ENCODE measurements at places on chromosomes 11 and 22.

GRCh38 chr22:45781966-45782365 is 110.3 kb downstream of the ATXN10 start:
- no peaks in the 10 kb centered on the region for H3K36me3 ChIP-seq
- H3K4me1 ChIP-seq, result no peaks in the 10 kb centered on the region
- no peak for DNase-seq
- no peaks in the 10 kb centered on the region for H3K27me3 ChIP-seq
- H3K4me3 ChIP-seq, result no peak overlapping the region
- no peak overlapping the region for H3K27ac ChIP-seq

GRCh38 chr11:13104619-13105236 is 95.6 kb downstream of the RASSF10 start:
- H3K36me3 ChIP-seq, result no peaks in the 10 kb centered on the region
- no peaks in the 10 kb centered on the region for H3K4me1 ChIP-seq
- DNase-seq, result no peak
- peaks cover 22% of the 10 kb centered on the region for H3K27me3 ChIP-seq

- no peaks in the 10 kb centered on the region for H3K27me3 ChIP-seq
- H3K4me1 ChIP-seq, result peaks cover 13% of the 10 kb centered on the region
- H3K36me3 ChIP-seq, result peaks cover 16% of the 10 kb centered on the region
- no peak for DNase-seq
- H3K27ac ChIP-seq, result no peak overlapping the region
These were observed 1.2 kb downstream of the SVIP start for GRCh38 chr11:22828373-22828772.

DNA sequence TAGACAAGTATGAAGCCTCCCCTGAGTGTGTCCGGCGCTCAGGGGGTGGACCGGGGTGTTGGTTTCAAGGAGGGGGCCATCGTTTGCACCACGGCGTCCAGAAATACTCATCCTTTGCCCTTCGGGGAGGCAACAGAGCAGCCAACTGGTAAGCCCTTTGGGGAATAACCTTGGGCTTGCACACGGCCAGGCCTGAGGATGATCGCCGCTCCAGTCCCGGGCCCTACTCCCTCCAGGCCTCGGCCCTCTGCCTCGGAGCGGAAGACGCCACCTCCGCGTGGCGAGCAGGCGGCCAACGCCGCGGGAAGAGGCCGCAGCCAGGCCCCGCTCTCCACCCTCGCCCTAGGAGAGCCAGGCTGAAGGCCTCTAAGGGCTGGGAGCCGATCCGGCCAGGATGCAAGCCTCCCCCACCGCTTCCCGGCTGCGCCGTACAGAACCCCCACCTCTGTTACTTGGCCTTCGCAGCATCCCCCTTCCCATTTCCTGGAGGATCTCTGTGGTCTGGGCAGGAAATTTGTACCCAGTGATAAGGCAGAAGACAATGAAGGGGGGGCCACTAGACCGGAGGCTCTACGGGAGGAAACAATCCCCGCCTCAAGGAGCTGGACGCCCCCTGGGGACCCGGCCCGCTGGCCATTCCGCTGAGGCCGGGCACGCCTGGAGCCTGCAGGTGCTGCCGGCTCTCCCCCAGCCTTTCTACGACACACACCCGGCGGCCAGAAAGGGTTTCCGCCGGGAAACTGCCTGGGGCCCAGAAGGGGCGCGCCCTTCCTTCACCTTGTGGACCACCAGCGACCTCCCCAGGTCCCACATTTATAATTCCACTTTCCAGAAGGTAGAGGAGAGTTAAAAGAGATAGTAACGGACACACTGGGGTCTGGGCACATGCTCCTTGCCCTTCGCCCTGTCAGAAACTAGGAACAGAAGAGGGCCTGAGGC is 2.6 kb downstream of the ESAM start:
- no peak overlapping the region for H3K27ac ChIP-seq
- H3K4me3 ChIP-seq, result no peak overlapping the region
- DNase-seq, result no peak
- H3K27me3 ChIP-seq, result peaks cover 50% of the 10 kb centered on the region

DNA sequence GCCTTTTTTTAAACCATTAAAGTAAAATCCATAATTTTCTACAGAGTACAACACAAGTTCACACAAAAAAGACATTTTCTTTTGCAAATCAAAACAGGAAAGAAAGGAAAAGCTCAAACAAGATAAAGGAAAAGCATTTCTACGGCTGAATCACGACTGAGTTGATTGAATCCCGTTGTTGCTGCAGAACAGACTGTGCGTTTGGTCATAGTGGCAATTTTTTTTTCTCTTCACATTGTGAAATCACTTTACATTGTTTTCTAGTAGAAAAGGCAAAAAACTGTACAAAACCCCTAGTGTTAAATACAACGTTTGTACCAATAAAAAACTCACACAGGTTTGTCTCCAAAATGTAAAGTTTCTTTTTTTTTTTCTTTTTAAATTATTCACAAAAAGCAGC is 17.3 kb upstream of the RAPSN start:
- H3K36me3 ChIP-seq, result peaks cover 31% of the 10 kb centered on the region
- no peak overlapping the region for H3K4me3 ChIP-seq
- no peak for DNase-seq
- no peaks in the 10 kb centered on the region for H3K27me3 ChIP-seq
- H3K4me1 ChIP-seq, result peaks cover 5% of the 10 kb centered on the region
- H3K27ac ChIP-seq, result no peak overlapping the region

DNA sequence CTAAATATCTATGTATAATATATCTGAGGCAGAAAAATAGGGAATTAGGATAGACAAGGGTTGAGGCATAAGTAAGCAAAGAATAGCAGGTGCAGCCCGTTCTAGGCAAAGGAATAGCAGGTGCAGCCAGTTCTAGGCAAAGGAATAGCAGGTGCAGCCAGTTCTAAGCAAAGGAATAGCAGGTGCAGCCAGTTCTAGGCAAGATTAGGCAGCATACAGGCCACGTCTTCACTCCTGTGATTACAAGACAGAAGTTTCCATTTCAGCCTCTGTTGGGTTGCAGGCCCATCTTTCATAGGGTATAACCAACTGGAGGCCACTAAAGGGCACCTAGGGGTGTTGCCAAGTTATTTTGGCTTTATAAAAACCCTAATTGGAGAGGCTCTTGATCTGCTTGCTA is 28.8 kb upstream of the CHORDC1 start:
- H3K27me3 ChIP-seq, result no peaks in the 10 kb centered on the region
- peak overlapping the region; percentile 68 for H3K4me3 ChIP-seq
- H3K36me3 ChIP-seq, result no peaks in the 10 kb centered on the region
- no peak for DNase-seq
- peaks cover 11% of the 10 kb centered on the region for H3K4me1 ChIP-seq
- no peak overlapping the region for H3K27ac ChIP-seq

DNA sequence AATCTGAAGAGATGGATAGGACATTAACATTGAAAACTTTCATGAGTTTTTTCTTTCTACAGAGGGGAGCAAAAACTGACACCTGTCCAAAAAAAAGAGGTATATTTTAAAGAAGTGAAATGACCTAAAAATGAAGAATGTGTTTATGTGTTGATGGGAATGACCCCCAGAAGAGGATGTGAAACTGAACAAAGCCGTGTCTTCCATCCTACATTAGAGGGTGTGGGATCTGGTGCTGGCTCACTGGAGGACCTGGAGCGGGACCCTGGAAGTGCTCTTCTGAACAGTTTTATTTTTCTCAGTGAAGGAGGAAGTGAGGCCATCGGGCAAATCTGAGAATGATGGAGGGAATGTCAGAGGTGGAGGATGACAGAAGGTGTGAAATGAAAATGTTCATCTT is 470.1 kb downstream of the NTM start:
- no peaks in the 10 kb centered on the region for H3K27me3 ChIP-seq
- no peaks in the 10 kb centered on the region for H3K4me1 ChIP-seq
- H3K27ac ChIP-seq, result no peak overlapping the region
- H3K36me3 ChIP-seq, result no peaks in the 10 kb centered on the region
- H3K4me3 ChIP-seq, result no peak overlapping the region

DNA sequence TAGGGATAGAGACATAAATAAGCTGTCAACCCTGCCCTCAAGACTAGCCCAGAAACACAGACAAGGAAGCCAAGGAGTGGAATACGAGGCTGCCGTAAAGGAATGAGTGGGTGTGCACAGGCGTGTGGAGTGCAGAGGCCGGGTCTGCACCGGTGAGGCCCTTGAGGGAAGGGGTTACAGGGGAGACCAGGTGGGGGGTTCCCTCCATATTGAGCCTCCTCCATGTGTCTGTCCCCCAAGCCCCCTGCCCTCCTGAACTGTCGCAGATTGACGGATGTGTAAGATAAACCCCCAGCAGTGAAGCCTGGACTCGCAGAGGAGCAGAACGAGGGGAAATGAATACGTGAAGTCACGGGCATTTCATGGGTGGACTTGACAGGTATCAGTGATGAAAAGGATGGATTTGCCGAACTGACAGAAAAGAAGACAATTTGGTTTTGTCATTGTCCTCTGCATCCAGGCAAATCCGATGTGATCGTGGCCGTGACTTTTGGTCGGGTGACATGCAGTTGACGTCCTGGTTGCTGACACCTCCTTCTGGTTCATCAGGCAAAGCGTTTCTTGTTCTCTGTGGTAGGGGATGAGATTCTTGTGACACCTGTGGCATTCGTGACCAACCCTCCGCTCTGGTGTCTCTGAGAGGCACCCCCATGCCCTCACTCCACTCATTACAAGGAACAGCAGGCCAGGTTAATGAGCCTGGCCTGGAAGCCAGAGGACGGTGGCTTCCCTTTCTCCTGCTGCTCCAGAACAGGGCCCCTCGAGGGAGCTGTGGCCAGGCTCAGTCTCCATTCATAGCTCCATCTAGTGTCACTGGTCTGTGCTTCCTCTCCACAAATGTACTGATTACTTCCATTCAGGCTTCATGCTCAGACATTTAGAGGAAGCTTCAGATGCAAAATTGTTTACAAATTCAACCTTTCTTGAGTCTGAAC is 223.1 kb upstream of the B3GAT1 start:
- H3K27me3 ChIP-seq, result peaks cover 3% of the 10 kb centered on the region
- no peak for DNase-seq
- no peak overlapping the region for H3K27ac ChIP-seq
- H3K4me3 ChIP-seq, result no peak overlapping the region
- no peaks in the 10 kb centered on the region for H3K36me3 ChIP-seq

DNA sequence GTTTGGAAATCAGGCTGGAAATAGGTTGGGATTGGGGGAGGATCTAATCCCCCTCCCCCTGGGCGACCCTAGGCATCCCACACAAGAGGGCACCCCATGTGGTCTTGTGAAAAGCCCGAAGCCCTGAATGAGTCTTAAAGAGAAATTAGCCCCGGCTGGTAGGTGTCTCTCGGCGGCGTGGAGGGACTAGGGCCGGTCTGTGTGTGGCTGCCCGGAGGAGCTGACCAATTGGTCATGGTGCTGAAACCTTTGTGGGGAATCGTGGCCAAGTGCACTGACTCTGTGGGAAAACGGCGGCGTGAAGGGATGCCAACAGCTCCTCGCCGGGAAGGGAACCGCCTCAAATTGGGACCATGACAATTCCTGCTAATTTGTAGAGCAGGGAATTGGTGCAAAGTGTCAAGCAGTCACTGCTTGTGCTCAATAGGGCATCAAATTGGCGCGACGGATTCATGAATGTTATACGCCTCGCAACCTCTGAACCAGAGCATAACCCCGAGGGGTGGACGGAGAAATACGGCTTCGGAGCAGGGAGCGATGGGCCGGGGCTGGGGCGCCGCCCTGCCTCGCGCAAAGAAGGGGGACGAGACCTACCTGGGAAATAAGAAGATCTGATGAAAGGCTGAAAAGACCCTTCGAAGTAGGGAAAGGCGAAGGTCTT is 1.5 kb downstream of the DBX1 start:
- H3K36me3 ChIP-seq, result peaks cover 13% of the 10 kb centered on the region
- no peak overlapping the region for H3K27ac ChIP-seq

DNA sequence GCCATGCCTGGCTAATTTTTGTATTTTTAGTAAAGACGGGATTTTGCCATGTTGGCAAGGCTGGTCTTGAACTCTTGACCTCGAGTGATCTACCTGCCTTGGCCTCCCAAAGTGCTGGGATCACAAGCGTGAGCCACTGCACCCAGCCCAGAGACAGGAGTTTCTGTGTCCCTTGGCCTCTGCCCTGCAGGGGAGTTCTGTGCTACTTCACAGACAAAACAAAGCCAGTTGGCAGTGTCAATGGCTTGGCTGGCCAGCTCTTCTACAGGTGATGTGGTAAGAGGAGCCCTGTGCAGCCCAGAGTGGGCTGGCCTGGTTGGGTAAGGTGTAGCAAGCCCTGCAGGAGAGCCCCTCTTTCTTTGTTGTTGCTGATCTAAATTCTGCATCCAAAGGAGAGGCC is 60.5 kb upstream of the SHISAL1 start:
- DNase-seq, result no peak
- peaks cover 8% of the 10 kb centered on the region for H3K36me3 ChIP-seq
- no peaks in the 10 kb centered on the region for H3K4me1 ChIP-seq
- no peak overlapping the region for H3K4me3 ChIP-seq
- H3K27ac ChIP-seq, result no peak overlapping the region

GRCh38 chr11:125226706-125227105 is 62.2 kb downstream of the PKNOX2 start:
- no peaks in the 10 kb centered on the region for H3K36me3 ChIP-seq
- H3K27ac ChIP-seq, result no peak overlapping the region
- no peaks in the 10 kb centered on the region for H3K4me1 ChIP-seq
- no peak overlapping the region for H3K4me3 ChIP-seq
- DNase-seq, result no peak
- H3K27me3 ChIP-seq, result peaks cover 8% of the 10 kb centered on the region

GRCh38 chr11:69238573-69239351 is 55.2 kb upstream of the MYEOV start:
- peak overlapping the region; percentile 35 for H3K4me3 ChIP-seq
- no peaks in the 10 kb centered on the region for H3K36me3 ChIP-seq
- H3K27me3 ChIP-seq, result peaks cover 3% of the 10 kb centered on the region
- H3K27ac ChIP-seq, result peak overlapping the region; percentile 80
- peak; percentile 35 for DNase-seq

DNA sequence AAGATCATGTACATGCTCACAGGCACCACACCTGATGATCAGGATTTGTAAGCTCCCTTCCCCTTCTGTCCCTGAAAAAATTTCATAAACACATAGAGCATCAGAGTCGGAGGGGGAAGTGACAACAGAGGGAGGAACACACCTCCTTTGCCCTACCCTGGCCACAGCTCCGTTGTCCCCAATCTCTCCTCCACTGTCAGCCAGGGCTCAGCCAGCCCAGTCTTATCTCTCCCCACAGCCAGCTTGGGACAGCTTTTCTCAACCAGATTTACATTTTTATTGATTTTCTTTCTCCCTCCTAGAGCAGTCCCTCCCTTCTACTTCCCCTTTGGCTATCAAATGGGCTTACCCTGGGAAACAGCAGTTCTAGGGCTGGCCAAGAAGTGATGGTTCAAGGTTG is 32.1 kb upstream of the TPBGL start:
- H3K27ac ChIP-seq, result no peak overlapping the region
- no peak overlapping the region for H3K4me3 ChIP-seq
- H3K4me1 ChIP-seq, result no peaks in the 10 kb centered on the region
- no peak for DNase-seq

DNA sequence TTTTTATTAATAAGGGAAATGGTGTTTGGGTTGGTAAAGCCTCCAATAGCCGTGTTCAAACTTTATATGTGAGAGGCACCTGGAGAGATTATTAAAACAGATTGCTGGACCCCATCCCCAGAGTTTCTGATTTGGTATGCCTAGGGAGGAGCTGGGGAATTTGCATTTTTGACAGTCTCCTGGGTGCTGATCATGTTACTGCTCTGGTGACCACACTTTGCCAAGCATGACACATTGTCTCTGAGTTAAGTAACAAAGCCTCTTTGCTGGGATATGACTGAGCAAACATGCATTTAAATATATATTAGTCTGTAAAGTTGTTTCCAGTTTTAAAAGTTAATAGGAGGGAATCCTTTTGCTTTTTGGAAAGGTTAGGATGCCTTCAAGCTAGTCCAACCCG is 140.4 kb downstream of the NAV2 start:
- H3K27me3 ChIP-seq, result no peaks in the 10 kb centered on the region
- no peak for DNase-seq
- no peaks in the 10 kb centered on the region for H3K4me1 ChIP-seq
- no peak overlapping the region for H3K27ac ChIP-seq
- no peak overlapping the region for H3K4me3 ChIP-seq
- no peaks in the 10 kb centered on the region for H3K36me3 ChIP-seq
